ENCODE measurements at places on chromosomes 11 and 22. TPM values are rescaled to one million over a fixed set of nuclear protein-coding genes. Genes with fewer than 3 reads are reported as not detected.

DNA sequence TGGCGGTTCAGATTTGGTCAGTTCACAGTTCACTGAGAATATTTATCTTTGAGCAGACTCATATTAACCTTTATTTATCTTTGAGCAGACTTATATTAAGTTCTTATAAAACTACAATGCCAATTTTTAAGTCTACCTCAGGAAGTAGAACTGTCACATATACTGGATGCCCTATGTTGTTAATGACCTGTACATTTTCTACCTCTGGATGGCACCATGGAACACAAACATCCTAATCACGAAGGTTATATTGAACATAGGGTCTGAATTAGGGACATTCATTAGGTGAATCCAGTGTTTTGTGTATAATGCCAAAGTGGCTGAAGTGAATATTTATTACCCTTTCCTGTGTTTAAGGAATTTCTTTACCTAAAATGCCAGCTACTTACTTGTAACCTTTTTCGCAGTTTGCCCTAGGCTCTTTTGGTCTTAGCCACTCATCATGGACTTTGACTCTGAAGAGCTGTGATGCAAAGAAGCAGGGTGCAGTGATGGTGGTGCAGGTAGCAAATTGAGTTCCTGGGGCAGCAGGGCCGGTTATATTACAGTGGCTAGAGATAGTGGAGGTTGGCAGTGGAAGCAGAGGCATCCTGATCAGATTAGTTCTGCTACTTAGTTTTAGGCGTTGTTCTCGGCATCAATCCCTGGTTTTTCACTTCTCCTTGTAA is 71.8 kb downstream of the STIM1 start:
- DNase-seq: no peak

DNA sequence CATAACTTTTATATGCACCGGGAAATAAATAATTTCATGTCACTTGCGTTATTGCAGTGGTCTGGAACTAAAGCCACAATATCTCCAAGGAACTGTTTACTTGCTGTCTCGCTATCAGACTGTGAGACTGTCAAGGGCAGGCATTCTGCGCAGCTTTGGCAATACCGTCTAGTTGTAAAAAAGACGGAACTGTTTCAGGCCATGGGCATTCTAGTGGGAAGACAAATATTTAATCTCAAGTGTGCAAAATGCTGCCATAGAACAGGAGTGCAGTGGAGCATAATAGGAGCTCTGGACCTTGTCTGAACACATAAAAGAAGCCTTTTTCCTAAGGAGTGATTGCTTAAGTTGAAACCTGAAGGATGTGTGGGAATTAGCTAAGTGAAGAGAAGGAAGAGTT is 53.8 kb downstream of the PACS1 start:
- DNase-seq: no peak

DNA sequence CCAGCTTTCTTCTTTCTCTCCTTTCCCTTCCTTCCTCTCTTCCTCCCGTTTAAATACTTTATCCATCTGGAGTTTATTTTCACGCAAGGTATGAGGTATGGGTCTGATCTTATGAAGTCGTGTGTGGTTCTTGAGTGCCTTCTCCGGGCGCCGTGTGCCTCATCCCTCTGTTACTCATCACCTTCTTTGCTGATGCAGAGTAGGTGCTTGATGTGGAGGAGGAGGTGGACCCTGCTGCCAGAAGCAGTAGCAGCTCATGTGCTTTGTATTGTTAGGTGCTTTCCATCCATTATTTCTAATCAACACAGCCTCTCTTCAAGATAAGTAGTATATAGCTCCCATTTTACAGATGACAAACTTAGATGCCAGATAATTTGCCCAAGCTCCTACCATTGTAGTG is 47.0 kb downstream of the TNRC6B start:
- DNase-seq: no peak

- DNase-seq: no peak
These were observed 33.1 kb downstream of the LRFN4 start for GRCh38 chr11:66889960-66890359.

DNA sequence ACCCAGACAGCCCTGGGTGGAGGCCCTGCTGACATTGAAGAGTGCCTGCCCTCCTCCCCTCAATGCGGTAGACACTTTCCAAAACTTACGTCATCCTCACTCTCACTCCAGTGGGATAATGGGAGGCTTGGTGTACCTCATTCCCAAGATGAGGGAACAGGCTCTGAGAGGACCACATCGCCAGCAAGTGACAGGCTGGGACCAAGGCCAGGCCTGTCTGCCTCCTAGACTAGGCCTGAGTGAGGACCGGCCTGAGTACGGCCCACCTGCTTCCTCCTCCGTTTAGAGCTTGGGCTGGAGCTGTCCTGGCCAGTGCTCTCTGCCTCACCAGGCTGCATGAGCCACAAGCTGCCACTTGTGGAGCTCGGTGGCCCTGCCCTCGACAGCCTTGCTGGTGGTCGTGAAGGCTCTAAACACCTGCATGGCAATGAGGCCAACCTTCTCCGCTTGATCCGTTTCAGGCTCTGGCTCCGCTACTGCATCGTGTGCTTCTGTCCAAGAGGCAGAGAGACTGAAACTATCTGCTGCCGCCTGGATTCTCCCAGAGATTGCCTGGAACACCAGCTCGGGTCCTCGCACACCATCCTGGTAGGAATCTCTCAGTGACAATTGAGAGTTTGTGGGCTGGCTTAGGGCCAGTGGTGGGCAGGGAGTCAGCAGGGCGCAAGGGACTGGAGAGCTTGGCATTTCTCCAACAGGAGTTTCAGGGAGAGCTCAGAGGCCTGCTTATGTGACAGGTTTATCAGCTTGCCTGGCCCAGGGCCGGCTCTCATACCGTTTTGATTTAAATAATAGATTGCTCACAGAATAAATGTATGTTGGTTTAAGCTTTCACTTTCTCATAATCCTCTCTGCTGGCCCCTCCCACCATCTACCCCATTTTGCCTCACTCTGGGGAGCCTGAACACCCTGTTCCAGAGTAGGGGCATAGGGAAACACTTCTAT is 9.4 kb downstream of the LRRC75B start:
- DNase-seq: no peak

DNA sequence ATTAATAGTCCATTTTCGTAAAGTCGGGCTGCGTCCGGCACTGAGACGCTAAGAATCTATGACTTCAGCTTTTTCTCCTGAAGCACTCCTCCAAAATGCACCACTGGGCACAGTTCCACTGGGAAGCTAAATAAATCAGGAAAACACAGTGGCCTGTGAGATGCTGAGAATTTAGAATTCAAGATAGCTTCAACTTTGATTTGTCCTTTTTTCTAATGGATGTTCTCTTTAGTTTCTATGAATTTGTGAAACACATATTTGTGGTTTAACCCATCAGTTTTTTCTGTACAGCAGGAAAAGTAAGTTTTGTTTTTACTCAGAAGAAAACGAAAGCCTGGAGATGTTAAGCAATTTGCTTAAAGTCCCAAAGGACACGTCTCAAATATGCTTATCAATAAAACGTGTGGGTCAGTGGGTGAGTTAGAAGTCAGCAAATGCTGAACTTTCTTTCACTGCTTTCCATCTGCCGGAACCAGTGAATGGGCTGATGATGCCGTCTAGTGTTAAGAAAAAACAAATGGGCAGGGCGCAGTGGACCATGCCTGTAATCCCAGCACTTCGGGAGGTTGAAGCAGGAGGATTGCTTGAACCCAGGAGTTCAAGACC is 40.7 kb upstream of the CLMP start:
- no peak for DNase-seq

- no peak for DNase-seq
These were observed 7.8 kb downstream of the ELFN2 start for GRCh38 chr22:37419370-37419968.

Gene UPB1
- total RNA-seq: not detected

Data from ascending aorta (tissue), 2 donors.